Gastrocnemius medialis (tissue), 4 donors: ENCODE measurements at places on chromosomes 6 and 20. TPM values are rescaled to one million over a fixed set of nuclear protein-coding genes. Genes with fewer than 3 reads are reported as not detected.

Gene EPHA7
- 0.07 TPM for total RNA-seq

- no peaks in the 10 kb centered on the region for H3K4me1 ChIP-seq
- no peak overlapping the region for H3K4me3 ChIP-seq
- DNase-seq = no peak
- no peak overlapping the region for H3K27ac ChIP-seq
Measured at GRCh38 chr20:25457886-25458680, 50.6 kb downstream of the GINS1 start.

- H3K4me1 ChIP-seq = no peaks in the 10 kb centered on the region
- H3K36me3 ChIP-seq = no peaks in the 10 kb centered on the region
- DNase-seq = no peak
- no peak overlapping the region for H3K4me3 ChIP-seq
- no peak overlapping the region for H3K27ac ChIP-seq
Measured at GRCh38 chr20:10897336-10897735, 223.5 kb upstream of the JAG1 start.

Gene SYNDIG1
- 1.3 TPM for total RNA-seq

- DNase-seq = no peak
- H3K36me3 ChIP-seq = no peaks in the 10 kb centered on the region
- H3K27me3 ChIP-seq = no peaks in the 10 kb centered on the region
- H3K4me1 ChIP-seq = peaks cover 81% of the 10 kb centered on the region
Measured at GRCh38 chr6:15403094-15403755, 157.4 kb downstream of the JARID2 start.

Gene LRRN4
- not detected for total RNA-seq

Gene CYP39A1
- 3.8 TPM for total RNA-seq

DNA sequence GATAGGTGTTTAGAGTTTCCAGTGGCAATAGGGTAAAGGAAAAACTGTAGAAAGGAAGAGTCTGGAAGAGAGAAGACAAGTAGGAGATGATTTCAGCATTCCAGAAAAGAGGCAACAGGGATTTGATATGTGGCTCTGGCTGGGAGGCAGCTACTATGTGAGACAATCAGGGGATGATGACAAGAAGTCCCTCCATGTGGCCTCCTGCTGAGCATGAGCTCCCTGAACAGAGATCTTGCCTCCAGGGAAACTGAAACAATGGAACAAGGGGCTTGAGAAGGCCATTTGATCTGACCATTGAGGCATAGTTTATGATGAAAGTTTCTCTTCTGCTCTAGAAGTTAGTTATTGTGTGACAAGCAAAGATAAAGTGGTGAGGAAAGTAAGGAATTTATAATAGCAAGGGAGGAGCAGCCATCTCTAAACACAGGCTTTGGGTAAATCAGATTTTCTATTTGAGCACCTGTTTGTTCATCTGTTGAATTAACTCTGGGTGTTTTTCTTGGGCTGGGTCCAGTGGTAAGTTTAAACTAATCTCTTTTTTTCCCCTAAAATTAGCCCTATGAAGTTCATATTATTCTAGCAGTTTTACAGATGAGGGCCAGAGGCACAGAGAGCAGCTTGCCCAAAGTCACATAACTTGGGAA lies 3.0 kb upstream of the GPX5 start:
- H3K36me3 ChIP-seq = no peaks in the 10 kb centered on the region
- DNase-seq = no peak
- H3K4me3 ChIP-seq = no peak overlapping the region

Gene ADTRP
- total RNA-seq = not detected

Gene HLA-DQA2
- not detected for total RNA-seq

- H3K27me3 ChIP-seq = no peaks in the 10 kb centered on the region
- peaks cover 2% of the 10 kb centered on the region for H3K36me3 ChIP-seq
- H3K4me3 ChIP-seq = no peak overlapping the region
- DNase-seq = no peak
- no peaks in the 10 kb centered on the region for H3K4me1 ChIP-seq
Measured at GRCh38 chr20:2460752-2461424, 9.7 kb downstream of the SNRPB start.

- H3K27me3 ChIP-seq = no peaks in the 10 kb centered on the region
- H3K36me3 ChIP-seq = no peaks in the 10 kb centered on the region
- no peak overlapping the region for H3K4me3 ChIP-seq
- H3K27ac ChIP-seq = no peak overlapping the region
- no peaks in the 10 kb centered on the region for H3K4me1 ChIP-seq
- no peak for DNase-seq
Measured at GRCh38 chr6:14079433-14079832, 38.1 kb upstream of the CD83 start.

Gene TCF15
- total RNA-seq = 4.5 TPM

Gene ZBTB24
- 10.5 TPM for total RNA-seq

Gene CTAGE9
- total RNA-seq = not detected

DNA sequence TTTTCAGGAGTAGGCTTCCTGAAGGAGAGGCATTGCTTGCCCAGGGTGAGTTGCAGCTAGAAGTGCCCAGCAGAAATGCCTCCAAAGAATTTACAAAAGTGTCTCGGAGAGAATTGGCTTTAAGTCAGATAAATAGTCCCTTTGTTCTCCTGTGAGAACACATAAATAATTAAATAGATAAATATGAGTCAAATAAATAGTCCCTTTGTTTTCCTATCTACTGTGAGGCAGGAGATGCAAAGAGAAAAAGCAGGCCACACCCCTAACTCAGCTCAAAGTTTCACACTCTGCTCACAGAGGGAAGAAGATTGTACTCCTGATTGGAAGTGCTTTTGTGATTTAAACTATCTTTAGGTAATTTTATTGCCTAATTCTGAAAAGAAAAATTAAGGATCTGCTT lies 180.7 kb upstream of the PRSS16 start:
- no peaks in the 10 kb centered on the region for H3K4me1 ChIP-seq
- H3K27me3 ChIP-seq = no peaks in the 10 kb centered on the region
- no peak overlapping the region for H3K27ac ChIP-seq
- DNase-seq = no peak

- H3K36me3 ChIP-seq = no peaks in the 10 kb centered on the region
- no peak overlapping the region for H3K27ac ChIP-seq
- no peaks in the 10 kb centered on the region for H3K27me3 ChIP-seq
- H3K4me1 ChIP-seq = no peaks in the 10 kb centered on the region
Measured at GRCh38 chr20:23195636-23196035, 109.5 kb upstream of the CD93 start.

GRCh38 chr6:39416026-39416425 lies 93.5 kb upstream of the KCNK16 start:
- H3K4me1 ChIP-seq = peaks cover 7% of the 10 kb centered on the region
- no peak overlapping the region for H3K4me3 ChIP-seq
- no peaks in the 10 kb centered on the region for H3K27me3 ChIP-seq

DNA sequence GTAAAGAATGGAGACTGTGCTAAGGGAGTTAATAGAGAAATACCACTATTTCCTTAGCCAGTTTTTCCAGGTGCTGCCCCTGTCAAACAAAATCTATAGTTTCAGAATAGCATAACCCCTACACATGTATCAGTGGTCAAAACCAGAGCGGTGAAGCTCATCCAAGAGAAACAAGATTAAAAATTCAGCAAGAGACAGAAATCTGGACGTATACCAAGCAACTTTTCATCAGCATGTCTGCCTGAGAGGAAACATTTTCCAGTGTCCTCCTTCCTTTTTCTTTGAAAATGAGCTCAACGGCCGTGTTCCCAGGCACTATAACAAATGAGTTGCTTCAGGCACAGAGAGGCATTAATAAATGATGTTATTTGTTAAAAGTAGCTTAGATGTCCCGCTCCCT lies 416.5 kb downstream of the BCKDHB start:
- DNase-seq = no peak
- peaks cover 7% of the 10 kb centered on the region for H3K4me1 ChIP-seq

GRCh38 chr6:156647991-156648390 lies 129.2 kb upstream of the ARID1B start:
- H3K27ac ChIP-seq = no peak overlapping the region
- H3K4me1 ChIP-seq = no peaks in the 10 kb centered on the region
- DNase-seq = no peak
- no peaks in the 10 kb centered on the region for H3K27me3 ChIP-seq

Gene LAMA4
- 19.1 TPM for total RNA-seq

- H3K4me3 ChIP-seq = no peak overlapping the region
- no peaks in the 10 kb centered on the region for H3K4me1 ChIP-seq
- H3K27ac ChIP-seq = no peak overlapping the region
- no peak for DNase-seq
- no peaks in the 10 kb centered on the region for H3K36me3 ChIP-seq
- H3K27me3 ChIP-seq = no peaks in the 10 kb centered on the region
Measured at GRCh38 chr20:8330785-8331695, 199.0 kb downstream of the PLCB1 start.

Gene MBOAT1
- total RNA-seq = 0.61 TPM

DNA sequence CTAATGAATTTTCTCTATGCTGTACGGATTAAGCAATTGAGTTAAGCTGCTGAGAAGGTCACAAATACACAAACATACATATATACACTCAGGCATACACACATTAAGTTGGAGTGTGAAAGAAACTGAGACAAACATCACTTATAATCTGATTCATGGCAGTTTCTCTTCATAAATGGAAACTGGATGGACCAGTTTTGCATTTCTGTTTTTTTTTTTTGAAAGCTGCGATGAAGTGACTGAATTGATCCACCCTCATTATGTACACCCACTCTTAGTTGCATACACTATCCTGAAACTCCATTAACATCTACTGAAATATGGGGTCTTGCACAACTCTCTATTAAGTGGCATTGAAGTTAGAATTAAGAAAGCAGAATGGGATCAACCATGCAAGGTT lies 32.9 kb upstream of the TENT5A start:
- no peak overlapping the region for H3K27ac ChIP-seq
- no peaks in the 10 kb centered on the region for H3K36me3 ChIP-seq
- no peak overlapping the region for H3K4me3 ChIP-seq
- no peak for DNase-seq
- H3K27me3 ChIP-seq = no peaks in the 10 kb centered on the region
- H3K4me1 ChIP-seq = peaks cover 4% of the 10 kb centered on the region

Gene PTK6
- total RNA-seq = 0.36 TPM

Gene CASS4
- total RNA-seq = 0.86 TPM

Gene PRR18
- not detected for total RNA-seq

Gene MKKS
- total RNA-seq = 14.4 TPM

- no peaks in the 10 kb centered on the region for H3K27me3 ChIP-seq
- no peaks in the 10 kb centered on the region for H3K4me1 ChIP-seq
- no peaks in the 10 kb centered on the region for H3K36me3 ChIP-seq
Measured at GRCh38 chr20:54587408-54587807, 112.0 kb downstream of the DOK5 start.

Gene CYP21A2
- not detected for total RNA-seq

GRCh38 chr20:44601801-44602204 lies 19.4 kb downstream of the PKIG start:
- H3K4me3 ChIP-seq = no peak overlapping the region
- no peaks in the 10 kb centered on the region for H3K36me3 ChIP-seq
- peaks cover 72% of the 10 kb centered on the region for H3K4me1 ChIP-seq
- peak; percentile 41 for DNase-seq
- H3K27ac ChIP-seq = peak overlapping the region; percentile 82

GRCh38 chr6:3850451-3851203 lies 1.5 kb downstream of the FAM50B start:
- no peak for DNase-seq
- H3K27ac ChIP-seq = no peak overlapping the region
- no peaks in the 10 kb centered on the region for H3K36me3 ChIP-seq
- H3K4me1 ChIP-seq = peaks cover 4% of the 10 kb centered on the region
- no peaks in the 10 kb centered on the region for H3K27me3 ChIP-seq

Gene PNLDC1
- not detected for total RNA-seq

- no peak overlapping the region for H3K27ac ChIP-seq
- no peak for DNase-seq
- no peak overlapping the region for H3K4me3 ChIP-seq
- no peaks in the 10 kb centered on the region for H3K4me1 ChIP-seq
- no peaks in the 10 kb centered on the region for H3K36me3 ChIP-seq
Measured at GRCh38 chr6:37524025-37524969, 24.6 kb upstream of the CCDC167 start.

- peaks cover 14% of the 10 kb centered on the region for H3K4me1 ChIP-seq
- no peaks in the 10 kb centered on the region for H3K27me3 ChIP-seq
- DNase-seq = no peak
- H3K36me3 ChIP-seq = no peaks in the 10 kb centered on the region
- H3K27ac ChIP-seq = no peak overlapping the region
Measured at GRCh38 chr6:34585512-34586061, 29.5 kb upstream of the SPDEF start.

GRCh38 chr6:137866200-137866913 lies 702 bp upstream of the TNFAIP3 start:
- no peaks in the 10 kb centered on the region for H3K27me3 ChIP-seq
- peaks cover 29% of the 10 kb centered on the region for H3K4me1 ChIP-seq
- peak; percentile 42 for DNase-seq
- H3K4me3 ChIP-seq = peak overlapping the region; percentile 96

GRCh38 chr20:59040667-59041066 lies 1.9 kb downstream of the PRELID3B start:
- no peaks in the 10 kb centered on the region for H3K27me3 ChIP-seq
- no peak overlapping the region for H3K4me3 ChIP-seq
- H3K27ac ChIP-seq = no peak overlapping the region
- H3K36me3 ChIP-seq = peaks cover 28% of the 10 kb centered on the region
- DNase-seq = no peak

DNA sequence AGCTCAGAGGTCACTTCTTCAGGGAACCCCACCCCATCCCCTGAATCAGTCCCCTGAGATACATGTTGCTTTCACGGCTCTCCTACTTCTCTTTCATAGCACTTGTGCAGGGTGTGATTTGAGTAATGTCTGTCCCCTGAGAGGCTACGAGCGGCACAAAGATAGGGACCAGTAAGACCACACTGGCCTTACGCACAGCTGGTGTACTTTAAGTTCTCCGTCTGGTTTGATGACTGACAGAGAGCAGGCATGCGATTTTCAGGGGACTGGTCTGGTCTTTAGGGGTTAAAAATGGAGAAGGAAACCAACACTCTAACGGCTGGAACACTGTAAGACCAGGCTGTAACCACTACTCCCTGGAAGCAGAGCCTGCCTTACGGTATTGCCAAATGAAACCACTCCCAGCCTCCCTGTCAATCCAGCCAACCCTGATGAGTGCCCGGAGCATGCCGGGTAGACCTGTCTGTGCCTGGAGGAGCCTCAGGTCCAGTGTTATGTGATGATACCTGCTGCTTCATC lies 47.1 kb downstream of the ELMO2 start:
- no peak overlapping the region for H3K4me3 ChIP-seq
- no peaks in the 10 kb centered on the region for H3K27me3 ChIP-seq
- DNase-seq = peak; percentile 47

- no peak overlapping the region for H3K4me3 ChIP-seq
- H3K27ac ChIP-seq = no peak overlapping the region
- H3K36me3 ChIP-seq = no peaks in the 10 kb centered on the region
- no peaks in the 10 kb centered on the region for H3K27me3 ChIP-seq
Measured at GRCh38 chr20:54295686-54296085, 87.8 kb downstream of the PFDN4 start.

DNA sequence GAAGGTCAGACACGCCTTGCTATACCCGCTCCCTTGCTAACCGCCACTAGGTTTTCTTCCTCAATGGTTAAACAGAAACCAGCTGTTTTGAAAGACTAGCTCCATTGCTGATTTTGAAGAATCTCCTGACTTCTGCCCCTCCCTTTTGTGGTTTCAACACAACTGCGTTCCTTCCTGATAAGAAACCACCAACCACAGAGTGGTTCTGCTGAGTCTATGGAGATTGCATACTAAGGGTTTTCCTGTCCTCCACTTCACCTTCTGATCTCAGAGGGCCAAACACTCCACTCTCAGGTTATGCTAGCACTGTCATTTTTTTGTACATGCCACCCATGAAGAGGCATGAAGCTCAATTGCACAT lies 207.9 kb downstream of the MYLK4 start:
- no peaks in the 10 kb centered on the region for H3K36me3 ChIP-seq
- DNase-seq = no peak
- H3K27me3 ChIP-seq = no peaks in the 10 kb centered on the region
- H3K27ac ChIP-seq = no peak overlapping the region
- no peaks in the 10 kb centered on the region for H3K4me1 ChIP-seq
